Brain microvascular endothelial cell (primary cell): ENCODE measurements at places on chromosomes 7 and 10.

DNA sequence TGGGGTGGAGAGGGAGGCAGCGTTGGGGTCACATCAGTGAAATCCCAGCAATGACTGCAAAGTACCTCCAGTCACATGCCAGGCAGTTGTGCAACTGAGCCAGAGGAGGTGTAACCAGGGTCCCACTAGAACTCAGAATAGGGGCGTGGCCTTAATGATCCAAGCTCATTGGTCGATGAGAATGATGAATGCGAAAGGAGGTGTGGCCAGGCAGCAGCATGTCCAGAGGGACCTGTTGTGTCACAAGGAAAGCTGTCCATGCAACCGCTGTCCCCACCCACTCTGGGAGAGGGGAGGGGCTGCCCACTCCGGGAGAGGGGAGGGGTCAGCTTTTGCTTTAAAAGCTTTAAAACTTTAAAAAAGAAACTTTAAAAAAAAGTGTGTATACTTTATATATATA, 25.3 kb upstream of the MTPAP start:
- DNase-seq = no peak

GRCh38 chr10:95976362-95977229, 66.8 kb upstream of the CCNJ start:
- no peak for DNase-seq

DNA sequence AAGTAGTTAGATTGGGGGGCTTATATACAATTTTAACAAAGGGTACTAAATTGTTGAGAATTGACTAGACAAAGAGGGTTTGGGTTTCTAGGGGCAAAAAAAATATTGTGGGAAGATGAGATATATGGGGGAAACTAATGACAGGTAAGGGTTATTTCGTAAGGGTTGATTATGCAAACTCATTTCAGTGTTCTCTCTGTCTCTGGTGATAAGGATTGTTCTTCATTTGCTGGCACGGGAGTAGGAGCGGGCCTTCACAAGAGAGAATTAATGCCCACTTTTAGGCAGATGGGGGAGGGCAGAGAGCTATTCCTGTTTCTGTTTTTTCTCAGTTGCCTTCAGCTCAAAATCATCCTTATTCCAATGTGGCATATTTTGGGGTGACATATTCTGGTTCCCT, 258.4 kb downstream of the EXOC4 start:
- DNase-seq = no peak

GRCh38 chr7:42175834-42176723, 60.9 kb downstream of the GLI3 start:
- DNase-seq = no peak

- DNase-seq = no peak
Observed at GRCh38 chr10:102384606-102385429, 10.7 kb upstream of the NFKB2 start.
